ENCODE measurements at places on chromosomes 3 and 15. TPM values are rescaled to one million over a fixed set of nuclear protein-coding genes. Genes with fewer than 3 reads are reported as not detected.
A peak's percentile ranks its signal among the peaks of the same experiment; 100 is the strongest.

NME9 gene
- not detected for total RNA-seq

- no peaks in the 10 kb centered on the region for H3K4me1 ChIP-seq
- no peaks in the 10 kb centered on the region for H3K27me3 ChIP-seq
- DNase-seq, result no peak
Observed at GRCh38 chr3:184593220-184593927, 31.8 kb downstream of the EPHB3 start.

DNA sequence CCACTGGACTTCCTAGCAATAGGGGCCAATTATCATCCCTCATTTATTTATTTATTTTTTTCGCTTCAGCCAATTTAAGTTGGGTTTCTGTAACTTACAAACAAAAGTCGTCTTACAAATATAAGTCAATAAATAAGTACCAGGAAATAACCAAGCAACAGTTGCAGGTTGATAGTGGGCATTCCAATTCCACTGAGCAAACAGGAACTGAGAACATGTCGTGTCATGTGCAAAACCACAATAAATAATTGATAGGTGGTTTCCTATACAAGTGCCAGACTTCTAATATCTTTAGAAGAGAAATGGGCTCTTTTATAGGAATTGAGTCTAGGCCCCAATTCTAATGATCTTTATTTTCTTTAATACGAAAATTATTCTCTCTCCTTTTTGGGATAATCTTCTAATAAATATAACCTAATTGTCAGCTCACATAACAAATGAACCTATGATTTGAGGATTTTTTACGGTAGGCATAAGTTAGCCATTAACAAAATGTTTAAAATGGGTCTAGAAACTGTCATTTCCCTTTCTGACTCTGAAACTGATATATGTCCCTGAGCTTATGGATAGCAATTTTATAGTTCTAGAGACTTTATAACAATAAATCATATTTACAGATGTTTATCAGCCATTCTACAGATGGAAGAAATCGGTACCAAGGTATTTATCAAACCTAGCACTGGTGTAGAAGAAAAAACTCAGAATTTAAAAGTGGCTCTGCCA, 571.8 kb downstream of the FOXP1 start:
- no peak overlapping the region for H3K27ac ChIP-seq
- no peak overlapping the region for H3K4me3 ChIP-seq
- peaks cover 9% of the 10 kb centered on the region for H3K36me3 ChIP-seq
- peak; percentile 66 for DNase-seq

TEX55 gene
- total RNA-seq, result 0.33 TPM

DNA sequence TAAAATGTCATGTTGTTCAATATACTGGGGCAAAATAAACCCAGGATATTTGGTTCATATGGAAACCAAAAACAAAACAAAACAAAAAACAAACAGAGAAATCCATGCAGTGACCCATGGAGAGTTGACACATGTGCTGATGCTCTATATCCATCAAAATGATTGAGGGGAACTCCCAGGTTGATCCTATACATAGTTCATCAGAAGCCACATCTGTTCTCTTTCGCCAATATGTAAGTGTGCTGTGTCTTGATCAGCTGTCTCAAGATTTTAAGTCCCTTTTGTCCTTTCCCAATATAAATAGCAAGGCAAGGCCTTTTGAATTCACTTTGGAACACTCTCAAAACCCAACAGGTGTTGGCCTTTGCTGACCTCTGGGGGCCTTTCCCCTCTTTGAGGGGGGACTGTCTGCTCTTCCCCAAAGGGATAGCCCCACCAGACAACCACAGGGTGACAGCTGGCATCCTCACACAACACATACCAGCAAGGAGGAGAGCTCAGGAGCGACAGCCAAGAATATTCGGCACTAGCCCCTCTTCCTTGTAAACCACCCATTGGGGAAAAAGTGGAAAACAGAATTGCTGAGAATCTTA, 209.4 kb upstream of the CD96 start:
- no peak for DNase-seq
- H3K4me3 ChIP-seq, result no peak overlapping the region
- H3K27ac ChIP-seq, result no peak overlapping the region
- peaks cover 16% of the 10 kb centered on the region for H3K4me1 ChIP-seq
- no peaks in the 10 kb centered on the region for H3K36me3 ChIP-seq

GRCh38 chr3:187740421-187741399, 4.6 kb downstream of the BCL6 start:
- no peaks in the 10 kb centered on the region for H3K27me3 ChIP-seq
- peak overlapping the region; percentile 93 for H3K4me3 ChIP-seq
- peak overlapping the region; percentile 63 for H3K27ac ChIP-seq
- DNase-seq, result peak; percentile 59
- H3K36me3 ChIP-seq, result no peaks in the 10 kb centered on the region

- H3K27me3 ChIP-seq, result no peaks in the 10 kb centered on the region
- H3K27ac ChIP-seq, result no peak overlapping the region
- DNase-seq, result peak; percentile 68
- no peak overlapping the region for H3K4me3 ChIP-seq
Observed at GRCh38 chr3:4976109-4976508, 3.1 kb upstream of the BHLHE40 start.

DNA sequence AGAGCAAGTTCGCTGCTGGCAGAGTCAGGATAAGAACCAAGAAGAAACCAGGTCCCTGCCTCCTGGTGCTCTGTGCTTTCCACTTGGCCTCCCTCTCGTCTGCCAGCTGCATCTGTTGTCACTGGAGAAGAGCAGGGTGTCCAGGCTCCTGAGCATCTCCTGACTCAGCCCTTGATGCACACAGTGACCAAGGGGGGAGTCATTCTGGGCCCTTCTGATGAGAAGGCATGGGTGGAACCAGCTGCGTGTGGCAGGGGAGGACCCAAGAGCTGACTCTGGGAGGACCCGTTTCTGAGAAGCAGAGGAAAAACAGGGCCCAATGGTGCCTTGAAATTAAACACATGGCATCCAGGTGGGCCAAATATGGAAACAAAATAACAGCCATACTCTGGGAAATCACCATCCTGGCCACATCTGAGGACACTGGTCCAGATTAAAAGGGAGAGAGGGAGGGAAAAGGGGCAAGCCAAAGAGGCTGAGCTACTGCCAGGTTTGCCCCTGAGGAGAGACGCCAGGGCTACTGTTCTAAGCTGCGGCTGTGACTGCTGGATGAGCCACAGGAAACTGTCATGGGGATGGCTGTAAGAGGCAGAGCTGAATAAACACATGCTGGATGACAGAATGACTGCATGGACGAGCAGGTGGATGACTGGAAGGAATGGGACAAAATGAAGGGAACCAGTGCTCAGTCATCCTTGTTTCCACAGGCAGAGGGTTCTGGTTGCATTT, 58.1 kb upstream of the CA12 start:
- H3K36me3 ChIP-seq, result no peaks in the 10 kb centered on the region
- no peaks in the 10 kb centered on the region for H3K27me3 ChIP-seq
- no peak overlapping the region for H3K27ac ChIP-seq
- H3K4me1 ChIP-seq, result peaks cover 12% of the 10 kb centered on the region
- DNase-seq, result peak; percentile 67

GRCh38 chr15:31448635-31448979, 122.0 kb downstream of the KLF13 start:
- H3K4me1 ChIP-seq, result peaks cover 3% of the 10 kb centered on the region
- H3K36me3 ChIP-seq, result no peaks in the 10 kb centered on the region
- no peaks in the 10 kb centered on the region for H3K27me3 ChIP-seq
- no peak overlapping the region for H3K27ac ChIP-seq

DNA sequence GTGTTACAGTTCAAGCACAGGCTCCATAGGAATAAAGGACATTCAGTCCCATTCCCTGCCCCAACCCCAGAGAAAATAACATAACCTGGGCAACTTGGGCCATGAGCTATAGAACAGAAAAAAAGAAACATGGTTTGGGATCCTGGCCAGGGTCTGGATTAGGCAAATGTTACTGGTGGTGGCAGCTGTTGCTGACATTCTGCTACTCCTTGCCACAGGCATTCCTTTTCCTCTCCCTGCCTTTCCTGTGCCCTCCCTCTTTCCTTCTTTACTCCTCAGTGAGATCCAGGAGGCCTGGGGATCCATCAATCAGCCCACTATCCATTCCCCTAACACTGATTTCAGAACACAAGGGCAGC, 129.1 kb downstream of the NTRK3 start:
- no peaks in the 10 kb centered on the region for H3K36me3 ChIP-seq
- no peak overlapping the region for H3K4me3 ChIP-seq
- H3K4me1 ChIP-seq, result no peaks in the 10 kb centered on the region
- no peaks in the 10 kb centered on the region for H3K27me3 ChIP-seq

GRCh38 chr15:27237319-27237939, 266.4 kb downstream of the GABRG3 start:
- no peak overlapping the region for H3K4me3 ChIP-seq
- no peak for DNase-seq
- no peak overlapping the region for H3K27ac ChIP-seq
- no peaks in the 10 kb centered on the region for H3K27me3 ChIP-seq

PLCH1 gene
- total RNA-seq, result 4.1 TPM

MUC20 gene
- 0.69 TPM for total RNA-seq

SPATA12 gene
- total RNA-seq, result 0.47 TPM

DNA sequence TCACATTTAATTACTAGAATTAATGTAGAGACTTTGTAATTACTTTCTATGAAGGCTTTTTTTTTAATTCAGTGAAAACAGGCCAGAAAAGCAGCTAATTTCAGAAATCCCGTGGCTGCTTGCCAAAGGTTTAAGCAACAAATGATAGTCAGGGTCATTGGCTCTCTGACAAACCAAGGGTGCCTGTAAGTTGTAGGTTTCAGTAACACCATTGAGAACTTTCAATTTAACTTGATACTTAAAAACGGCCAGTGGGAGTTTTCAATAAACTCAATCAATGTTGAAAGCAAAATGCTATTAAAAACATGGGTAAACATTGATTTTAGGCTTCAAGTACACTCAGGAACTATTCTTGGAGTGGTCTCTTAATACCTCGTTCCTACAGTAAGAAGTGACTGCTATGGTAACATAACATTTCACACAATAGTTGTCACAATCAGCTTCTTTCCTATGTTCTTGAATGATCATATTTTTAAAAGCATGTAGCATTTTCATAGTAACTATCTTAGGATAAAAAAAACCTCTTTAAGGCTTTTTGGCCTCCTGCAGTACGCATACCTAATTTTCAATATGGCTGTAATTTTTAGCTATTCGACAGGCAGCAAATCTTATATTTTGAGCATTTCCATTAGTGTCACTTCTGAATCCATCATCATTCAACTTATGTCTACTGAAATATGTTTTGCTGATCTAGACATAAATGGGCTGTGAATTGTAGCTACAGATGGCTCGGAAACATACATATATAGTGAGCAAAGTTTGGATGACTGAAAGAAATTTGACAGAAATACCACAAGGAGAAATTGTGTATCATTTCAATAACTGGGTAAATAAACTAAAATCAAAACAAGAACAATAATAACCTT, 592.1 kb upstream of the GBE1 start:
- no peaks in the 10 kb centered on the region for H3K36me3 ChIP-seq
- H3K27me3 ChIP-seq, result no peaks in the 10 kb centered on the region
- no peak overlapping the region for H3K4me3 ChIP-seq
- H3K4me1 ChIP-seq, result no peaks in the 10 kb centered on the region
- H3K27ac ChIP-seq, result no peak overlapping the region

ASTE1 gene
- total RNA-seq, result 2.9 TPM

DNA sequence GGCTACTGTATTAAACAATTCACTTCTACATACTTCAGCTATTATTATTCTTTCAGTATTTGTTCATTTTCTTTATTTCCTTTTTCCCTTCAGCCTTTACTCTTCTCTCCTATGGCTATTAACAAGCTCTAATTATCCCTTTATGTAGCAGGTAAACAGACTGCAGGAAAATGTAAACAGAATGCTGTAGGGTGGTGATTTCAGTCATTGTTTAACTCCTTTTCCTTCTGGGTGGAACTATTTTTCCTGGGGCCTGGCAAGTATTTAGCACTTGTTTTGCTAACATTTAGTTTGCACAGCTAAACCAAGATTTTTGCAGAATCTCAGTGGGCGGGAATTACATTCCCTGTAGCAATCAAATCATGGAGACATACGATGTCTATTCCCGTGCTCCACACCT, 14.4 kb downstream of the RARB start:
- H3K4me3 ChIP-seq, result no peak overlapping the region
- H3K36me3 ChIP-seq, result no peaks in the 10 kb centered on the region

GRCh38 chr3:151504606-151505005, 43.7 kb upstream of the IGSF10 start:
- no peak overlapping the region for H3K4me3 ChIP-seq
- DNase-seq, result no peak
- no peak overlapping the region for H3K27ac ChIP-seq
- no peaks in the 10 kb centered on the region for H3K27me3 ChIP-seq
- no peaks in the 10 kb centered on the region for H3K36me3 ChIP-seq
- H3K4me1 ChIP-seq, result no peaks in the 10 kb centered on the region

SKOR1 gene
- total RNA-seq, result 0.35 TPM

DNA sequence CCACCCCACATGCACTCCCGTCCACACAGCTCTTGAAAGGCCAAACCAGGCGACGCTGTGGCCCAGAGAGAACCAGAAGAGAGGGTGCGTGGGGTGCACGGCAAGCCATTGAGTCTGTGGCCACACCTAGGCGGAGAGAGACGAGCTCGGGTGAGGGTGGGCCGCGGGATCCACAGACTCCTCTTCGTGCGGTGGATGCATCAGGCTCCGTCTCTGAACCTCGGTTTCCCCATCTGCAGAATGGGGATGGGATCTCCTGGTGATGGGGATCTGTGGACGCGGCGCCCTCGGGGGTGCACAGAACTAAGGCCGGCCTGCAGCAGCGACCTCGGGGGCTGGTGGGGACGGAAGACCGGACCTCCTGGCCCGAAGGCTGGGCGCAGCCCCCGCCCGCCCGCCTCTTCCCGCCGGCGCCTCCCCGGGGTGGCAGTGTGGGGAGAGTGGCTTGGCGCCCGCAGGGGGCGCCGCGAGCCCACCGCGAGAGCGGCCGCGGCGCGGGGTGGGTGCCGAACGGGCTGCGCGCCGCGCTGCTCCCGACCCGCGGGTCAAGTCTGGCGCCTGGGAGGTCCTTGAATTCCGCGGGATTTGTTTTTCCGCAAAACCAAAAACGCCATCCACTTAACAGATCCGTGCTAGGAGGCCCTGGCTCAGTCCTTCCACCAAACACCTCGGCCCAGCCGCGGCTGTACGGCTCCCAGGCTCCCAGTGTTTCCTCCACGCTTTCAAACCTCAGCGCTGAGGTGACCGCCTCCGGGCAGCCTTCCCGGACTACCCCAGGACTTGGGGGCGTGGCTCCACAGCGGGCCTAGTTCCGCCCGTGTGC, 13.2 kb upstream of the ADPGK start:
- H3K4me3 ChIP-seq, result peak overlapping the region; percentile 67
- H3K27ac ChIP-seq, result no peak overlapping the region
- H3K27me3 ChIP-seq, result peaks cover 18% of the 10 kb centered on the region
- no peaks in the 10 kb centered on the region for H3K36me3 ChIP-seq
- H3K4me1 ChIP-seq, result 0 out of 2 replicates have a peak, but pooled peaks cover 3% of the 10 kb centered on the region

CERS3 gene
- total RNA-seq, result not detected

- no peaks in the 10 kb centered on the region for H3K4me1 ChIP-seq
- no peak for DNase-seq
- H3K27ac ChIP-seq, result no peak overlapping the region
- H3K27me3 ChIP-seq, result no peaks in the 10 kb centered on the region
- no peak overlapping the region for H3K4me3 ChIP-seq
- no peaks in the 10 kb centered on the region for H3K36me3 ChIP-seq
Observed at GRCh38 chr15:89704411-89704810, 13.8 kb downstream of the WDR93 start.

DNA sequence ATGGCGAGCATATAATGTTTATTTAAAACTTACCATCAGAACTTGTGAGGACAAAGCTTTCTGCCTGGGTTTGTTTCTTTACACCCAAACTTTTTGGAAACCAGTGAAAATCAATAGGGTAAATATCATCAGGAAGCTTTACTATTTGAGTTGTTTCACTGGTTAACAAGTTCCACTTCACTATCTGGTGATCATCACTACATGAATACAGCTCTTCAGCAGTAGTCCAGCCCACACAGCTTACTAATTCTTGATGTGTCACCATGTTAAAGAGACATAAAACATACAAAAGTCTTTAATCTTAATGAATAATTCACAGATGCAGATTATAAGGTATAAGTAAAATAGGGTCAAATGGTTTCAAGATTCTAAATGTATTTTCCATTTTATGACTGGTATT, 17.6 kb downstream of the IFT80 start:
- peak; percentile 44 for DNase-seq
- no peak overlapping the region for H3K27ac ChIP-seq
- no peaks in the 10 kb centered on the region for H3K27me3 ChIP-seq
- peaks cover 25% of the 10 kb centered on the region for H3K4me1 ChIP-seq

Measured in PC-3 (cell line).